ENCODE measurements at places on chromosomes 2 and 18.

GRCh38 chr18:56460581-56460980, 177.8 kb downstream of the TXNL1 start:
- peak; percentile 26 for DNase-seq

DNA sequence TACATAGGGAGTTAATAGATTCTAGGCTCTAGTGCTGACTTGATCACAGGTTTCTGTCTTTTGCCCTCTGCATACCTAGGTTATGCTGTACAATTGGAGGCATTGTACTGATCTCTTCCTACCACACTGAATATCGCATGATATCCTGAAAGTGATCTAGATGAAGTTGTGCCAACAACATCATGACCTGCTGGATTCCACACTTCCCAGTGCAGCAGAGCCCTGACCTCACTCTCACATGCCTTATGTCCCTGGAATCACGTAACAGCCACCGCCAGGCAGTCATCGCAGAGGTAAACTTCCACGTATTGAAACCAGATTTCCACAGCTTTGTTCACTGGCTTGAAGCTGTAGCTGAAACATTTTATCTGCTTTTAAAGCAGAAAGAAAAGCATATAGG, 214.0 kb downstream of the ANKRD30B start:
- DNase-seq, result no peak

DNA sequence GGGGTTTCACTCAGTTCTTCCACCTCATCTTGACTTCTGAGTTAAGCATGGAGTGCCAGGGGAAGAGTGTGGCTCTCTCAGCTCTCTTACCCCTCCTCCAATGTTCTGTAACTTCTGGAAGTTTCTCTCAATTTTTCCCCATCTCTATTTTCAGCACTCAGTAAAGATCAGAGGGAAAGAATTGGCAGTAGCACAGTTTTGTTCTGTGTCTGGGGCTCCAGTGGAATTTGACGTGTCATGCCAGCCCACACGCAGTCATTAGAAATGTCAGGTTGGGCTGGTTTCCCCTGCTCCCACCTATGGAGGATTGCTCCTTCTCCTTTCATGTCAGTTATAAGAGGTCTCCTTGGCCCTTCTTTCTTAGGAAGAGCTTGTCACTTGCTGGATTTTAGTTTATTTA, 104.6 kb upstream of the COL3A1 start:
- DNase-seq, result no peak

- peak; percentile 3 for DNase-seq
Observed at GRCh38 chr2:99275882-99276281, 20.4 kb upstream of the LYG2 start.

GRCh38 chr2:94990956-94991355, 34.6 kb upstream of the MAL start:
- no peak for DNase-seq

- DNase-seq, result no peak
Observed at GRCh38 chr2:60000686-60001085, 552.8 kb downstream of the BCL11A start.

- no peak for DNase-seq
Observed at GRCh38 chr2:150917961-150918713, 343.5 kb downstream of the RBM43 start.

DNA sequence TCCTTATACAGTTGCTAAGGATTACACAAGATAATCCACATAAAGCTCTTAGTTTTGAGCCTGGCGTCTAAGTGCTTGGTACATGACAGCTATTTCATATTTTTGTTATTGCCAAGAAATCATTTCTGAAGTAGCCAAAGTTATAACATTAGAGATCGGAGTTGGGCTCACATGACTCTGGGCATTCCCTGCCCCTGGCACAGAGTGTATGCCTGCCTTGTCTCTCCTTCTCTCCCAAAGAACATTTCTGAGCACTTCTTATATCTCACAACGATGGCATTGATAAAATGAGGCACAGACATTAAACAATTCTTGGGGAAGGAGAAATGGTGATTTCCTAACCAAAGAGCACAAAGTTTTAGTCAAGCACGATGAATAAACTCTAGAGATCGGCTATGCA, 87.7 kb upstream of the DDX18 start:
- no peak for DNase-seq

- DNase-seq, result no peak
Observed at GRCh38 chr2:61117534-61117933, 44.5 kb upstream of the C2orf74 start.

DNA sequence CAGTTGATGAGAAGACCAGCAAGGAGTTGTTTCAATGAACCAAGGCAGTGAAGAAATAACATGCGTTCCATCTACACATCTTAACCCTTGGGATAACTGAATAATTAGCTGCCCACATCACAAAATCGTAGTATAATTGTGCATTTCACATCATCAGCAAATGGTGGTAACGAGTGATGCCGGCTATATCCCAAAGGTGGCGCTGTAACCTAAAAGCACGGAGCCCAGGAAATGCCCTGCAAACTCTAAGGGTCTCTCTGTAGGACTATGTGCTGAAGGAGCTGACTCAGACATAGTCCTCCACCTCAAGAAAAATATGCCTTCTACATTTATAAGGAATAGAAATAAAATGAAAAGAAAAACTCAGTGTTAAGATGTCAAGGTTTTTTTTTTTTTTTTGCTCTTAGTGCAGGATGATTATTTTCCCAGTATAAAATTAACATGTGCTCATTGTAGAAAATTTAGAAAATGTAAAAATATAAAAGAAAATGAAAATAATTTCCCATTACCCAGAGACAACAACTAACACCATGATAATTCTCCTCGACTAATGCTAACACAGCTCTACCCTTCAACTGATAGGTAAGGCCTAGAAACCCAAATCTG, 23.1 kb upstream of the DSG3 start:
- peak; percentile 67 for DNase-seq

- no peak for DNase-seq
Observed at GRCh38 chr2:157355618-157356017, 30.0 kb upstream of the ERMN start.

DNA sequence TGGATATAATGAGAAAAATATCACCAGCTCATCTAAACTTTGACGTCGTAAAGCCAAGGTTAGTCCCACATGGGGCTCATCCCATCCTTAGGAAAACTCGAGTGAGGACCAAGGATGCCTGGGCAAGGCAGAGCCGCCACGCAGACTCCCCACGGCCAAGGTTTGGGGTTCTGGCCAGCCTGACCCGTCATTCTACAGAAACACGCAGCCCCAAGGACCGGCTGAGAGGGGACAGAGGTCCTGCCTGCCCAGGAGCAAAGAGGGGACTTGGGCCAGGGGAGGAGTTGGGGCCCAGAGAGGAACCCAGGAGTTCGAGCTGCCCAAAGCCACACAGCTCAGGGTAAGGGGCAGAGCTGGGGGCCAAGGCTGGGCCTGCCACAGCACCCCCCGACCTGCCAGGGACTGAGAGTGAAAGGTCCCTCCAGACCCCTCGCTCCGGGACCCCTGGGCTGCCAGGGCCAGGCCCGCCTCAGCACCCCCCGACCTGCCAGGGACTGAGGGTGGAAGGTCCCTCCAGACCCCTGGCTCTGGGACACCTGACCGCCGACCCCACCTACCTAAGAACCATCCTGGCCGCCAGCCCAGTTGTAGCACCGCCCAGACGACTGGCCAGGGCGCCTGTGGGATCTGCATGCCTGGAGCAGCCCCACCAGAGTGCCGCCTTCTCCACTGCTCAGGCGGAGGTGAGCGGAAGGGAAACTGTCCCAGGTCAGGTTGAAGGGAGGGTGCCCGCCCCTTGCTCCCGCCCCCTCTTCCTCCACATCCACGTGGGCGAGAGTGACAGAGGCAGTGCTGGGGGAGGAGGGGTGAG, at the start of gene PDCD1:
Gene PDCD1, minus strand, starts transcription at position 689 of the 811 bp plus-strand sequence. Its CDS starts 56 bp downstream, at position 633.
- DNase-seq, result no peak

DNA sequence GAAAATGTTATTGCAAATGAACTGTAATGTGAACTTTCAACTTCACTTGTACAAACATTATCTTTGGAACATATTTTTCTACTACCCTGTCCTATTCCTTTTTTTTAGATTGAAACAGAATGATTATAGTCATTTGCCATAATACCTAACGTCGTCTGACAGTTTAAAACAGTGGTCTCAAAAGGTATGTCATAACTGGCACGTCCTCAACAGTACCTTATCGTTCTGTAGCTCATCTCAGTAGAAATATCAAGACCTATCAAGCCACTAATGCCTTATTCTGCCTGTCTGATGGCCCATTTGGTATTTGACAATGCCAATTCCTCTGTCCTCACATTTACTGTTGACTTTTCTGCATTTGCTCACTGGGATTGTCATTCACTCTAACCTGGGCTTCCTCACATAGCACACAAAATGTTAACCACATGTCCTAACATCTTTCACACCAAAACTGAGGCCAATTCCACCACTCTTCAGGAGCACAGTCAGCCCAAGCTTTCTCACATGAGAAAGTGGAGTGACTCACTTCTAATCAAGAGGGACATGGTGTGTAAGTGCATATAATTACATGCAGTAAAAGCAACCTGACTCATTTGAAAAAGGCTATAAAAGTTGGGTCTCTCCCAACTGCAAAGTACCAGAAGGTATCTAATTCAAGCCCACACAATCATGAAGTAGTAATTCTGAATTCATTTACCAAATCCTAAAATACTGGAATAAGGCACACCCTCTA, 34.8 kb downstream of the DNER start:
- DNase-seq, result no peak

- DNase-seq, result peak; percentile 32
Observed at GRCh38 chr2:190486037-190486623, 48.4 kb downstream of the NEMP2 start.

DNA sequence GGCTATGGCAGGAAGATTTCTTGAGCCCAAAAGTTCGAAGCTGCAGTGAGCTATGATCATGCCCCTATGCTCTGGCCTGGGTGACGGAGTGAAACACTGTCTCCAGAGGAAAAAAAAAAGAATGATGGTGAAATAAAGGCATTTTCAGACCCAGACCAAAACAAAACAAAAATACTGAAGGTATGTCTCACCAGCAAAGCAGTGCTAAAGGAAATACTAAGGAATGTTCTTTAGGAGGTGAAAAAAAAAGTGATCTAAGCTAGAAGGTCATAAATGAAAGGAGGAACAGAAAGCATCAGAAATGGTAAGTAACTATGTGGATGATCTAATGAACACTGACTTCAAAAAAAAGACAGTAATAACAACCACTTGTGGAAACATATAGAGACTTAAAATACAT, 18.7 kb downstream of the SS18 start:
- no peak for DNase-seq

GRCh38 chr2:60992985-60993392, 24.5 kb upstream of the PEX13 start:
- DNase-seq, result peak; percentile 51

DNA sequence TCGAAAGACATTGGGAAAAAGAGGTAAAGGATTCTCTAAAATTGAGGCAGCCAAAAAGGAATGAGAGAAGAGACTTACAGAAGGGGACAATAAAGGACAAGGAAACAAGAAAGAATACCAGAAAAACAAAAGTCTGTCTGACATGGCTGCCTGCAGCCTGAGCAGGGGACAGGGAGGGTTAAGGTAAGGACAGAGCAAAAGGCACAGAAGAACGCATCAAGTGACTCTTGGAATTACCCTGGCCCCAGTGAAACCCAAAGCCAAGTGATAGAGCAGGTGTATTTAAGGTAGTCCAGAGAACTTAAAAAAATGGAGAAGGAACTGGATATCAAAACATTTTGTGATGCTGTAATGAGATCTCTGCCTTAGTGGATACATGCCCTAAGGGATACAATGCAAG, 47.1 kb upstream of the XIRP2 start:
- no peak for DNase-seq

- no peak for DNase-seq
Observed at GRCh38 chr2:126312579-126312978, 343.4 kb upstream of the GYPC start.

- DNase-seq, result peak; percentile 52
Observed at GRCh38 chr2:9168821-9169221, 37.8 kb upstream of the ASAP2 start.

DNA sequence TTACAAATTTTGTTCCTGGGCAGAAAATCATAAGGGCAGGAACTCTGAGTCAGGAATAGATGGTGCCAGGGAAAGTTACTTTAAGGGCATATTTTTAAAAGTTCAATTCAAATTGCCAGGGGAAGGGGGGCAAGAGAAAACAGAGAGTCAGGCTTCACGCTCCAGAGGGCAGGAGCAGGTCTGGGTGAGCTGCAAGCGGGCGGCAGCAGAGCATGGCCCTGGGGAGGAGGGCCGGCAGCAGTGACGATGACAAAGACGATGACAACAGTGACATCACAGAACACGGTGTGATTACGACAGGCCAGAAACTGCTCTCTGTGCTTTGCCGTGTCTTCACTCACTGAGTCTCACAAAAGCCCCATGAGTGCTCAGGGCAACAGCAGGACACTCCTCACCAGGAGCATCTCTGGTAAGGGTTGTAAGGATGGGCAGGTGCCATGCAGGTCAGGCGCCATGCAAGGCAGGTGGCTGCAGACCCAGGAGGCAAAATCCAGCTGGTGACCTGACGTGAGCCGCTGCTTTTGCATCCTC, 23.3 kb downstream of the CHST10 start:
- DNase-seq, result no peak

DNA sequence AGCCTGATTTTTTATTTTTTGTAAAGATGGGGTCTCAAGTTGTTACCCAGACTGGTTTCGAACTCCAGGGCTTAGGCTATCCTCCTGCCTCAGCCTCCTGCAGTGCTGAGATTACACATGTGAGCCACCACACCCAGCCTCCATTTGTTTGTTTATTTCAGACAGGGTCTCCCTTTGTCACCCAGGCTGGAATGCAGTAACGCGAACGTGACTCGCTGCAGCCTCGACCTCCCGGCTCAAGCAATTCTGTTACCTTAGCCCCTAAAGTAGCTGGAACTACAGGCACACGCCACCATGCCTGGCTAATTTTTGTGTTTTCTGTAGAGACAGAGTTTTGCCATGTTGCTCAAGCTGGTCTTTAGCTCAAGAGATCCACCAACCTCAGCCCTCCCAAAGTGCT, 27.2 kb downstream of the UBXN4 start:
- DNase-seq, result no peak

GRCh38 chr2:66851449-66851872, 416.5 kb downstream of the MEIS1 start:
- no peak for DNase-seq

- no peak for DNase-seq
Observed at GRCh38 chr2:60221098-60221497, 332.4 kb downstream of the BCL11A start.

- peak; percentile 21 for DNase-seq
Observed at GRCh38 chr2:83970217-83970929, 488.7 kb downstream of the SUCLG1 start.

- peak; percentile 30 for DNase-seq
Observed at GRCh38 chr2:213306316-213306942, 22.2 kb downstream of the SPAG16 start.

DNA sequence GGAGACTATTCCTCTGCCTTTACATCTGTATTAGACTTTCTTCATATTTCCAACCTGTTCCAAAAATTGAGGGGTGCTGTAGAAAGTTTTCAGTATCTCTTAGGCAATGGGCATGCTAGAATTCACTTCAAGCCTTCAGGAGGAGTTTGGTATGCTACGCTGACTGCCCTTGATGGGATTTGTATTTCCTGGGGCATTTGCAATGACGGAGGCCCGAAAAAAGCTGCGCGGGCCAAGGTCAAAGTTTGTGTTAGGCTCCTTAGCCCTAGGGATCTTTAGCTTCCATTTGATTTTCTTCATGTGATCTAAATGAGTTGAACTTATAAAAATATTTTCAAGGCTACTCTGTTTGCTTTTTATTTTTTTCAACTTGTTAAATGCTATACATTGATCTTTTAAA, 5.1 kb downstream of the CPS1 start:
- DNase-seq, result no peak

Measured in hematopoietic multipotent progenitor cell treated with erythropoietin and hydrocortisone succinate and interleukin-3 and kit ligand, for 6 days (in vitro differentiated cells).